ENCODE measurements at places on chromosomes 11 and 22. TPM values are rescaled to one million over a fixed set of nuclear protein-coding genes. Genes with fewer than 3 reads are reported as not detected.

DNA sequence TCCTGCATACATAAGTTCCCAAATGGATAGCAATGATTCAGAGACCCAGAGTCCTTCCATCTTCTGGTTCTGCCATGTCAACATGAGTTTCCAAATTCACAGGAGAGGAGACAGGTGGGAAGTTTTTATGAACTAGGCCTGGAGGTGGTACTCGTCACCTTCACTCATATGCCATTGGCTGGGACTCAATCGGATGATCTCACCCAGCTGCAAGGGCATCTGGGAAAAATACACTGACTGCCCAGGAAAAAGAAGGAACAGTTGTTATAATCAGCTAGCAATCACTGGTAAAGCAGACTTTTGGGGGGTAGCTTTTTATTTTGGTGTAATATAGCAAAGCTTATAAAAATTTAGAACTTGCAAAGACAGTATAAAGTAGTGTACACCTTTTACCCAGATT, 83.9 kb downstream of the OTOG start:
- H3K4me3 ChIP-seq, result no peak overlapping the region
- H3K27me3 ChIP-seq, result peaks cover 15% of the 10 kb centered on the region
- H3K4me1 ChIP-seq, result no peaks in the 10 kb centered on the region
- no peaks in the 10 kb centered on the region for H3K36me3 ChIP-seq
- no peak overlapping the region for H3K27ac ChIP-seq

DNA sequence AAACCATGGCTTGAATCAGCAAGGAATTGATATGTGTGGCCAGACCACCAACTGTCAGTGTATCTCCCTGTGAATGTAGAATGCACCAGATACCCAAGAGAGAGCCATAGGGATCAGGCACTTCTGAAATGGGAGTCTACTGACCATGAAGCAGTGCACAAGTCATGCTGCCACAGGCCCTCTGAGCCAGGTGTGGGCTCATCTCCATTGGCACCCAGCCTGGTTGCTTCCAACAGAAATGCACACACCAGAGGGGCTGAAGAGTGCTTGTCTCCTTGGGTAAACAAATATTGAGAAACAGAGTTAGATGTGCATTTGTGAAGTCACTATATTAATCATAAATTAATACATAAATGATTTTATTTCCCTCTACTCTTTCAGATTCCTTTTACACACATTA, 28.4 kb upstream of the PANX1 start:
- H3K4me1 ChIP-seq, result no peaks in the 10 kb centered on the region
- no peak for DNase-seq
- H3K27ac ChIP-seq, result no peak overlapping the region
- peaks cover 3% of the 10 kb centered on the region for H3K27me3 ChIP-seq
- H3K36me3 ChIP-seq, result no peaks in the 10 kb centered on the region

DNA sequence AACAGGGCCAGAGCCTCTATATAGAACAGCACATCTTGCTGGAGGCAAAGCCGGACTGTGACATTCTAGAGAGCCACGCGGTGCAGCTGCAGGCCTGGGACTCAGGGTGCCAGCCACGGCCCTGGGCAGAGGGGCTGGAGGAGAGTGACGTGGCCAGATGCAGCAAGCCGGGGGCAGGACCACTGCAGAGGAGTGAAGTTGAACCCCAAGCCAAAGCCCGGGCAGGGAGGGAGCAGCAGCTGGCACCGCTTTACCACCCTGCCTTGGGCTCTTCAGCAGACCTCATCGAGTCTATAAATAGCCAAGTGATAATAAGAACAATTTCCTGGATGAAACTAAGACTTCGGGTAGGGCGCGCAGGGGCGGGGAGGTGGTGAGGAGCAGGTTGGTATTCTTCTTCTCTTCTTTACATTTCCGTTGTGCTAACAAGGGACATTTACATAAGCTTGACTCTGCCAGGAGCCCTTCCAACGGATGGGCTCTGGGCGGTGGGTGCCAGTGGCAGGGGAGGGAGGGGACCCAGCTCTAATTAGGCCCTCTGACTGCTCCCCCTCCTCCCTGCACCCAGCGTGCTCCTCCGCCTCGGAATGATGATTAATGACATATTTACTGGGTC, 110.2 kb downstream of the ST3GAL4 start:
- no peak overlapping the region for H3K4me3 ChIP-seq
- H3K27ac ChIP-seq, result no peak overlapping the region
- DNase-seq, result no peak
- H3K36me3 ChIP-seq, result no peaks in the 10 kb centered on the region
- H3K27me3 ChIP-seq, result no peaks in the 10 kb centered on the region

DNA sequence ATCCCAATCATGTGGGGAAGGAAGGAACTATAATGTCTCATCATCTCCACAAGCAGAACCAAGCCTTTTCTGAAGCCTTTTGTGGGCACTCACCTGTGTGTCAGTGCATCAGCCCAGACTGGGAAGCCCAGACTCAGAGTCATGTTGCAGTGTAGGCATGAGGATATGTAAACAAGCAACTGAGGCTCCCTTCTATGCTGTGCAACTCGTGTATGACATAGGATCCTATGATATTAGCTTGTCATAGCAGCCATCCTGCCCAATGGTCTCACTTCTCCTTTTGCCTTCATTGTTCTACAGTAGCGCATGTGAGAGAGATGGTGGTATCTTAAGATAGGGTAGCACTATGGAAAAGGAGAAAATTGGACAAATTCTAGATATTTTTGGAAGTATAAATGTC, 103.4 kb upstream of the OLFML1 start:
- DNase-seq, result no peak
- no peak overlapping the region for H3K4me3 ChIP-seq
- H3K27ac ChIP-seq, result no peak overlapping the region
- no peaks in the 10 kb centered on the region for H3K36me3 ChIP-seq
- H3K4me1 ChIP-seq, result no peaks in the 10 kb centered on the region
- H3K27me3 ChIP-seq, result no peaks in the 10 kb centered on the region

DNA sequence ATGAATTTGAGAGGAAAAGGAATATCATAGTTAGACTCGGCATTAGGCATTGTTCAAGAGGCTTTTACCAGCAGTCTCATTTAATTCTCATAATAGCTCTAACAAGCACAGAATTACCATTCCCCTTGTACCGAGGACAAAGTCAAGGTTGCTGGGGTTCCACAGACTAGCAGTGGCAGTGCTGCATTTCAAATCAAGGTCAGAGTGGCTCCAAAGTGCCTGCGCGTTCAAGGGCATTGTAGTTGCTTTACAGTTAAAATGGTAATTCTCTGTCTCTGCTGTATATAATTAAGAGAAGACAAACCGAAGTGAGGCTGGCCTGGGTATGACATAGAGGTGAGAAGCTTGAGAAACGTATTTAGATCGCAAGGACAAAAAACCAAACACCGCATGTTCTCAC, 40.4 kb upstream of the TP53AIP1 start:
- no peaks in the 10 kb centered on the region for H3K27me3 ChIP-seq
- no peak overlapping the region for H3K27ac ChIP-seq
- peaks cover 57% of the 10 kb centered on the region for H3K36me3 ChIP-seq
- no peak for DNase-seq
- H3K4me3 ChIP-seq, result no peak overlapping the region
- H3K4me1 ChIP-seq, result no peaks in the 10 kb centered on the region

- no peaks in the 10 kb centered on the region for H3K4me1 ChIP-seq
- H3K27me3 ChIP-seq, result peaks cover 8% of the 10 kb centered on the region
- DNase-seq, result no peak
- H3K27ac ChIP-seq, result no peak overlapping the region
These were observed 67.2 kb upstream of the DRD2 start for GRCh38 chr11:113542420-113542819.

GRCh38 chr11:81497202-81497804, 1236.4 kb downstream of the FAM181B start:
- H3K4me3 ChIP-seq, result no peak overlapping the region
- H3K27me3 ChIP-seq, result no peaks in the 10 kb centered on the region
- H3K4me1 ChIP-seq, result no peaks in the 10 kb centered on the region
- no peaks in the 10 kb centered on the region for H3K36me3 ChIP-seq

DNA sequence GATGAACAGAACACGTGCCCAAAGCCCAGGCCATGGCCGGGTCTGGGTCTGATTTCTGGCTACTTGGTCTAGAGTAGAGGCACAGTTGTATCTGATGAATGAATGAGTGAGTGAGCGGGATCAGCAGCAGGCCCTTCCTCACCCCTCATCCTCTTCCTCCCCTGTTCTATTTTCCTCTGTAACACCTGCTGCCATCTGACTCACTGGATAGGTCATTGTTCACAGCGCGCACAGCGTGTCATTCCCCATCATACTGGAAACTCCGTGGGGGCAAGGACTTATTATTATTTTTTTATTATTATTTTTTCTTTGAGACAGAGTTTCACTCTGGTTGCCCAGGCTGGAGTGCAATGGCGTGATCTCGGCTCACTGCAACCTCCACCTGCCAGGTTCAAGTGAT, 13.9 kb downstream of the NCF4 start:
- H3K4me3 ChIP-seq, result no peak overlapping the region
- peaks cover 30% of the 10 kb centered on the region for H3K27me3 ChIP-seq
- peak overlapping the region; percentile 47 for H3K27ac ChIP-seq
- H3K36me3 ChIP-seq, result no peaks in the 10 kb centered on the region
- peaks cover 28% of the 10 kb centered on the region for H3K4me1 ChIP-seq

- no peak for DNase-seq
- peaks cover 77% of the 10 kb centered on the region for H3K36me3 ChIP-seq
- H3K27ac ChIP-seq, result no peak overlapping the region
These were observed 19.8 kb downstream of the TTC12 start for GRCh38 chr11:113334183-113334582.

GRCh38 chr11:75796091-75796435, 18.9 kb upstream of the UVRAG start:
- H3K27ac ChIP-seq, result no peak overlapping the region
- no peak overlapping the region for H3K4me3 ChIP-seq
- no peaks in the 10 kb centered on the region for H3K36me3 ChIP-seq
- H3K4me1 ChIP-seq, result peaks cover 9% of the 10 kb centered on the region

DNA sequence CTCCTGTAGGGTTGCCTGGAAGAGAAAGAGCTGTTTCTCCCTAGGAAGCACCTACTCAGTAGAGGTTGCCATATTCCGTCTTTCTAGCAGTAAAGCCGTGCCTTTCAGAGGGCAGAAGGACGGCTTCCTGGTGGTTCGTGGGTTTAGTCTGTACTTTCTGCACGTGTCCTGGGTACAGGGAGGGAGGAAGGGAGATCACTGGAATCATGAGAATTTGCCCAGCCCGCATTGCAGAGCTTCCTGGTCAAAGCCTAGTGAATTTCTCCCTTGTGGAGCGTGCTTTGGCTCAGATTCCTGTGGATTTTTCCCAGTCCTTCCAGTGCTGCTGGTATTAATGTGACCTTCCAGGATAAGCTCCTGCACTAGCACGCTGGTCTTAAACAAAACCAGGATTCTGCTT, 44.9 kb downstream of the GRAMD1B start:
- no peaks in the 10 kb centered on the region for H3K27me3 ChIP-seq
- H3K27ac ChIP-seq, result no peak overlapping the region
- H3K36me3 ChIP-seq, result no peaks in the 10 kb centered on the region
- no peak for DNase-seq

GRCh38 chr11:14417617-14418374, 58.8 kb upstream of the RRAS2 start:
- no peaks in the 10 kb centered on the region for H3K36me3 ChIP-seq
- H3K4me1 ChIP-seq, result peaks cover 15% of the 10 kb centered on the region
- no peak overlapping the region for H3K4me3 ChIP-seq
- H3K27ac ChIP-seq, result no peak overlapping the region
- no peak for DNase-seq

DNA sequence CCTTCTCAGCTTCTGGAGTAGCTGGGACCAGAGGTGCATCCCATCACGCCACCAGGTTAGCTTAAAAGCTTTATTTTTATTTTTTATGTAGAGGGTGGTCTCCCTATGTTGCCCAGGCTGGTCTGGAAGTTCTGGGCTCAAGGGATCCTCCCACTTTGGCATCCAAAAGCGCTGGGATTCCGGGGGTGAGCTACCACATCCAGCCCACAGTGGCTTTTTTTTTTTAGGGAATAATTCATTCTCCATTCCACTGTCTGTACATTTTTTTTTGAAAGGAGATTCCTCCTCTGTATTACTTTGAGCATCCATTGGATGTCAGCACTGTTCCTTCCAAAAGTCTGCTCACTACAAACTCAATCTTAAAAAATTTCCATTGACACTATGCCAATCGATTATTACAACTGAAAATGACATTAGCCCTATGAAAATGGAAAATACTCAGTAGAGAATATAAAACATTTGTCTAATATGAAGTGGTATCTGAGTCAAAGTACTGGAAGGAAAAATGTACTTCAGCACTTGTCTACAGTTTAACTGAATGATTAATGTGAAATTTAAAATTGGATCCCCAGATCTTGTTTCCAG, 1.3 kb upstream of the LPXN start:
- H3K4me3 ChIP-seq, result peak overlapping the region; percentile 99
- H3K27ac ChIP-seq, result peak overlapping the region; percentile 100
- no peaks in the 10 kb centered on the region for H3K36me3 ChIP-seq
- DNase-seq, result no peak
- no peaks in the 10 kb centered on the region for H3K27me3 ChIP-seq

DNA sequence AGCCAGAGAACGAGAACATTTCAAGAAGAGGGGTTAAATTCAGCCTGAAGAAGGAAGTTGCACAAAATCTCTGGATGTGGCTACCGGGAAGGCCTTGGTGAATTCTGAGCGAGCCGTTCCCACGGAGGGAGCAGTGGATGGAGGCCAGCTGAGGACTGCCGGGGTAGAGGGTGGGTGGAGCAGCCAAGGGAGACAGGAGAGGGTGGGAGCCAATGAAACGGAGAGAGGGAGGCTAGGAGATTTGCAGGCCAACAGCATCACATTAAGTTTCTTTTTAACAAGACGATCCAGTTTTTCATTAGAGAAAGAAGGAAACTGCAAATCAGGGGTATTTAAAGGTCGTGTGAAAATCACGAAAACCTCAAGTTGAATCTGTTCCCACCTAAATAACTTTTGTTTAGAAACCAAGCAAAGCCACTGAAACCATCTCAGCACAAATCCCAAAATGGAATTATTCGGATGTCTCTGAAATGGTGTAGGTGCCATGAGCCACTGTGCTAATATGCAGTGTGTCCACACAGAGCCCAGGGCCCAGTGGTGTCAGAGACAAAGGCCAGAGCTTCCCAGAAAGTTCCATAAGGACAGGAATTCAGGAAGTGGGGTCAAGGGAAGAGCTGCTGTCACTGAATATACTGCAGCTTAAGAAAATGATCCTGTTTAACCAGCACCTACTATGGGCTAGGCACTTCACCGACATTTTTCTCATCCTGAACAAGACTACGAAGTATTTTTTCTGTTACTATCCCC, 59.7 kb upstream of the SLC35C1 start:
- no peaks in the 10 kb centered on the region for H3K36me3 ChIP-seq
- no peak overlapping the region for H3K27ac ChIP-seq
- no peak overlapping the region for H3K4me3 ChIP-seq
- H3K4me1 ChIP-seq, result no peaks in the 10 kb centered on the region
- no peak for DNase-seq

Gene TEF
- 38.3 TPM for total RNA-seq

Gene SULT4A1
- 0.47 TPM for total RNA-seq

Gene CNGA4
- total RNA-seq, result not detected

Gene ABTB2
- total RNA-seq, result 15.5 TPM

Gene ANKK1
- total RNA-seq, result 5.1 TPM

Gene GALR3
- not detected for total RNA-seq

Gene BMAL1
- 91.1 TPM for total RNA-seq

Gene FGF4
- total RNA-seq, result not detected
